ENCODE measurements at places on chromosomes 3 and 15.

DNA sequence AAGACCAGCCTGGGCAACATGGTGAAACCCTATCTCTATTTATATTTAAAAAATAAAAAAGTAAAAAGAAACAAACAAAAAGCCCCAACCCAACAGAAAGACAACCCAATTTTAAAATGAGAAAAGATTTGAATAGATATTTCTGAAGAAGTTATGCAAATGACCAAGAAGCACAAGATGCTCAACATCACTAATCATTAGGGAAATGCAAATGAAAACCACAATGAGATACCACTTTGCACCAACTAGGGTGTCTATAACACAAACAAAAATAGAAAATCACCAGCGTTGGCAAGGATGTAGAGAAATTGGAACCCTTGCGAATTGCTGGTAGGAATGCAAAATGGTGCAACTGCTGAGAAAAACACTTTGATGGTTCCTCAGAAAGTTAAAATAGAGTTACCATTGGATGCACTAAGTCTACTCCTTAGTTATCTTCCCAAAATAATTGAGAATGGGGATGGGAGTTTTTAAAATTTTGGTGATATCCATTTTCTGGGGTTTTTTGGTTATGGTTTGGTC is 45.8 kb upstream of the CCNB2 start:
- DNase-seq, result no peak

DNA sequence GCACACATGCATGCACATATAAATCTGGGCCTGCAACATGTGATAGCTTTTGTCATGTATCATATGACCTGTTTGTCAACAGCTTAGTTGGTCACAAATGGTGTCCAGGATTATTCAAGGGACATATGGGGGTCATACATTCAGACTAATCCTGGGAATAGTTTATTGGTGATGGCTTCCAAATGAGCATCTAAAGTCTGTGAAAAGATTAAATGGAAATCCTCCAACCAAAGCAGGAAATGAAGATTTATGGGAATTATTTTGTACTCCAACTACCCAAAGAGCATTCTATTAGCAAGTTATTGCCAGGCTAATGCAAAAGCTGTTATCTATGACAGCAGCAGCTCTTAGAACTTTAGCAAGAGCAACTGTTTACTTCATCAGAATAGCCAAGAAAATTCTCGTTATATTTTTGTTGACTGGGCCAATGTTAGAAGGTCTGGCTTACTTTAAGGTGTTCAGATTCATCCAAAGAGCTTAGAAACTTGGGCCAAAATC is 7.1 kb downstream of the FSTL1 start:
- DNase-seq, result no peak

DNA sequence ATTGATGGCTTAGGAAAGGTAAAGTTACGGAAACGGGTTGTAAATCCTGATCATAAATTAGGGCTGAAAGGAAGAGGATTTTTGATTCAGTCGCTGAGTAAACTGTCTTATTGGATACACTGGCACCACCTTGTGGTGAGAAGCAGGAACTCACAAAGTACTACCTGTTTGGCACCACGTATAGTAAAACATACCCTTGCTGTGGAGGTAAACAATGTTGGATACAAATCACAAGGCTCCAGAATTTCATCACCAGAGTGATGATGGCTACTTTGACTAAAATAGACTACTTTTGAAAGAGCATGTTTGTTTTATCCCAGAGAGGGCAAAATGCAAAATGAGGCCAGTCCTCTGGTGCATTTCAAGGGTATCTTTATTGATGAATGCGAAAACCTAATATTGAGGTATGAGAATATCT is 216.9 kb downstream of the IGSF11 start:
- DNase-seq, result no peak

GRCh38 chr3:171257251-171258203 is 202.7 kb downstream of the TNIK start:
- DNase-seq, result no peak

DNA sequence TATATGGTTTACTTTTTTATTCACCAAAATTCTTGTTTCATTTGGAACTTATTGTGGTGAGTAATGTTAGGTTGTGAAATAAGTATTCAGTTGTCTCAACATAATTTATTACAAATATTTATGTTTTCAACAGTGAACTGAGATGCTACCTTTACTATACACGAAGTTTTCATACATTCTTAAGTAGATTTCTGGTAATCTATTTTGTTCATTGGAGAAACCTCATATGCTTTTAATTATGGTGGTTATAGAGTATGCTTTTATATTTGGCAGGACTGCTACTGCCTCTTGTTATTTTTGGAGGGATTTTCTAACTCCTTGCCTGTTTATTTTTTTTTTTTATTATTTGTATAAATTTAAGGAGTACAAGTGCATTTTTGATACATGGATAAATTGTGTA is 253.1 kb downstream of the NLGN1 start:
- no peak for DNase-seq

DNA sequence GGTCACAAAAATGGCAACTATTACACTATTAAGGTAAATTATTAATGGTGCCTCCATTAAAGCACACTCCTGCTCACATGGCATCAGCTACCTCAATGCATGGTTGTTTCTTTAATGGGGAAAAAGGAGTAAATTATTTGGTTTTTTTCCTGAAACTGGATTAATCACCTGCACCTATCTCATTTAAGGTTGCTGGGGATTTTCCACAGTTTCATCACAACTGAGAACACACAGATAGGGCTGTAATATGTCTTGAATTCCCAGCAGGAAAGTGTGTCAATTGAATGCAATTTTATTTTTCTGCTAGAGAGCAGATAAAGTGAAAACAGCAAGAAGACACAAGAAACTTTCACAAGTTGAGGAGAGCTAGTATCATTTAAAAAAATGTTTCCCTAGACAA is 36.4 kb downstream of the RFTN1 start:
- DNase-seq, result no peak

GRCh38 chr3:159749406-159749805 is 239.2 kb upstream of the IL12A start:
- no peak for DNase-seq

DNA sequence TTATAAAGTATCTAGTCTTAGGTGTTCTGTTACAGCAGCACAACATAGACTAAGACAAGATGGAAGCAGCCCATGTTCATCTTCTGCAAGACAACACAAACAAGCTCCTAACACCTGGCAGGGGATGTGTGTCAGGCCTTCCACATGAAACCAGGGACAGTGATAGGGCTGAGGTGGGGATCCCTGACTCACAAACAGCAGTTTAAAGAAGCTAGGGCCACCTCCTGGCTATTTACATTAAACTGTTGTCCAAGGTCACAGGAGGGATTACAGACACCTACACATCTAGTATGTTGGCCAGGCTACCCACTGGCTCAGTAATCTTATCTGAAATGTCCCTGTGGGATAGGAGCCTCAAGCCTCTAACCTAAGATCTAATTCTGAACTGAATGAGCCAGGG is 211.3 kb downstream of the MINAR1 start:
- DNase-seq, result no peak

GRCh38 chr3:73273341-73273740 is 211.9 kb downstream of the EBLN2 start:
- no peak for DNase-seq

DNA sequence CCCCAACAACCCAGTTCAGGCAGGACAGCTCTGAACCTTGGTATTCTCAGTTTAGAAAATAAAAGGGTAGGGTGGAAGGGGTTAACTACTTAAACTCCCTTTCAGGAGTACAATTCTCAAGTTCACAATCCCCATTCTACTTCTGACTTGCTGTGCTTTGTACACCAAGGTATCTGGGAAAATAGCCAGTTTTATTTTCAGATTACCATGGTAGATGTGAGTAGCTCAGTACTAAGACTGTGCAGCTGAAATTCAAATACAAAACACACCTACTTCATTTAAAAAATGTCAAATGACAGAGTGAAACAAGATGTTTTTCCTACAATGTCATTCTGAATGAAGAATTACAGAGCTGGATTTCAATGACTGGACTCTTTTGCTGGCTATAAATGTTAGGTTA is 27.4 kb downstream of the SLC7A14 start:
- DNase-seq, result no peak

DNA sequence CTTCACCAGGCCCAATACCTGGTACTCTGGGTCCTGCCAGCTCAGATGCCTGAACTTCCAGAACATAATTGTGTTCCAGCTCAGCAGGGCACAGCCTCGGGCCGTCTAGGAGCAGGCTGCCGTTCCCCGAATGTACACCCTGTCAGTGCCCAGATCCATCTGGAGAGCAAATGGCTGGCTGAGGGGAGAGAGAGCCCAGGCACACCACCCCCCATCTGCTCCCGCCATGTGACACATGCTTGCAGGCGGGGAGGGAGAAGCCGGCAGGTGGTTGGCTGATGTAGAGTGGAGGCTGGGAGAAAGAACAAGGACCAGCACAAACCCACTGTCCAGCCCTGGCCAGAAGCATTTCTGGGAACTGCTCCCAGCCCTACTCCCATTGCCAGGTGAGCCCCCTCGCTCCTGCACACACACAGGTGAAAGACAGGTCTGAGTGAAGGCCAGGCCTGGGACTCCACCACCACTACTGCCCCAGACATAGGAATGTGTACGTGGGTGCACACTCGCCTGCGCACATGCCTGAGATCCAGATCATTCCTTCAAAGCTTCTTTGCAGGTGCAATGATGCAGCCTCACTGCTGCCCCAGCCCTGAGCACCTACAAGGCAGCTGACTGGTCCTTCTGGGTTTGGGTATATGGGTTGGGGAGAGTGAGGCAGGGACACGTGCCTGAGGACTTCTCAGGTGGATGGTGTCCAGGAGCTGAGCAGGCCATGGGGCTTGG is 53.5 kb downstream of the SEMA5B start:
- no peak for DNase-seq

- DNase-seq, result no peak
Observed at GRCh38 chr3:4994823-4995499, 15.7 kb downstream of the BHLHE40 start.

DNA sequence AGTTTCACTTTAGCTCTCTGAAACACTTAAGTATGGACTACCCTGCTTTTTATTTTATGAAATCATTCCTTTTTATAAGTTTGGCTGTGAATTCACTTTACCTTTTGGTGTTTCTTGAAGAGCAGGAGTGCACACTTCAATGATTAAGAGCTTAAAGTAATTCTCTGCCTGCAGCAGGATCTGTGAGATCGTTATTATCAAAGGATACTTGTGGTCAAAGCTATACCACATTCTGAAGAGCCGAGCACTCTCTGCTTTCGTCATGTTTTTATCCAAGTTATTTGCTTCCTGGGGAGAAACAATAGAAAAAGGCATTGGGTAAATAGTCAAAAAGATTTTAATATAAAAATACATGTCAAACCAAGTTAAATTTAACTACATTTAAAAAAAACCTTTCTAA is 243.7 kb downstream of the CHST2 start:
- DNase-seq, result no peak

DNA sequence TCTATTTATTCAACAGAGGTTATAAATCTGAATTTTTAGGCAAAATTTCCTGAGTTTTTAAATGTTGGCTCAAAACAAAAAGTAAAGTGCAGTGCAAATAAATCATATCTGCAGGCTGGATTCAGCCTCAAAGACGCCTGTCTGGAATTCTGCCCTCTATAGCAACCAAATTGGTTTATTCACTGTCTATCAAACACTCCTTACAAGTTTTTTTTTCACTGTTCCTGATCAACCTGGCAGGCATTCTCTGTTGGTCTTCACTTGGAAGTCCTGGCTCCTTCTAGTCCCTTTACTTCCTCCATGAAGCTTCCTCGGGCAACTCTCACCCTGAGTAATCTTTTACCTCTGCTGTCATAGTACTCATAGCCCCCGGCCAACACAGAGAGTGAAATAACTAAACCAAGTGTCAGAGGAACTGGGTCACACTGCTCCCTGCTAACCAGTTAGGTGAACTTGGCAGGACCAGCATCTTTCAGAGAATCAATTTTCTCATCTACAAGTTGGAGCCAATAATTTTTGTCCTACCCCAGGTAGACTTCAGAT is 36.8 kb upstream of the TIPARP start:
- DNase-seq, result no peak

GRCh38 chr3:107206141-107206540 is 171.1 kb upstream of the CCDC54 start:
- DNase-seq, result no peak

GRCh38 chr3:11641683-11642430 is 1.9 kb downstream of the VGLL4 start:
- DNase-seq, result no peak

GRCh38 chr3:194837457-194838127 is 151.9 kb downstream of the FAM43A start:
- no peak for DNase-seq
